Aorta (tissue), 5 donors: ENCODE measurements at places on chromosomes 12 and 14. TPM values are rescaled to one million over a fixed set of nuclear protein-coding genes. Genes with fewer than 3 reads are reported as not detected.

DNA sequence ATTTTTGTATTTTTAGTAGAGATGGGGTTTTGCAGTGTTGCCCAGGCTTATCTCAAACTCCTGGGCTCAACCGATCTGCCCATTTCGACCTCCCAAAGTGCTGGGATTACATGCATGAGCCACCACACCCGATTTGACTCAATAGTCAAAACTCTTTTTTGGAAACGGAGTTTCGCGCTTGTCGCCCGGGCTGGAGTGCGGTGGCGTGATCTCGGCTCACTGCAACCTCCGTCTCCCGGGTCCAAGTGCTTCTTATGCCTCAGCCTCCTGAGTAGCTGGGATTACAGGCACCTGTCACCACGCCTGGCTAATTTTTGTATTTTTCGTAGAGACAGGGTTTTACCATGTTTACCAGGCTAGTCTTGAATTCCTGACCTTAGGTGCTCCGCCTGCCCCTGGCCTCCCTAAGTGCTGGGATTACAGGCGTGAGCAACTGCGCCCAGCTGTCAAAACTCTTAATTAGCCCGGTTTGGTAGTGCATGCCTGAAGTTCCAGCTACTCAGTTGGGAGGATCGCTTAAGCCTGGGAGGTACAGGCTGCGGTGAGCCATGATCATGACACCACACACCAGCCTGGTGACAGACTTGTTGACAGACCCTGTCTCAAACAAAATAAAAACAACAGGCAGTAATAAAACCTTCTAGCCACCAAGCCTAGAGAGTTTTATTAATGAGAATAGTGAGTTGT lies 12.4 kb downstream of the MED21 start:
- no peak overlapping the region for H3K27ac ChIP-seq
- no peaks in the 10 kb centered on the region for H3K4me1 ChIP-seq
- H3K27me3 ChIP-seq: no peaks in the 10 kb centered on the region
- DNase-seq: no peak
- H3K4me3 ChIP-seq: no peak overlapping the region

GRCh38 chr14:73460691-73461127 lies 2.4 kb upstream of the NUMB start:
- DNase-seq: no peak
- peaks cover 8% of the 10 kb centered on the region for H3K4me1 ChIP-seq
- no peak overlapping the region for H3K4me3 ChIP-seq
- H3K27ac ChIP-seq: no peak overlapping the region
- H3K27me3 ChIP-seq: no peaks in the 10 kb centered on the region

The CELA1 gene
- total RNA-seq: not detected

The BCL11B gene
- 0.58 TPM for total RNA-seq

DNA sequence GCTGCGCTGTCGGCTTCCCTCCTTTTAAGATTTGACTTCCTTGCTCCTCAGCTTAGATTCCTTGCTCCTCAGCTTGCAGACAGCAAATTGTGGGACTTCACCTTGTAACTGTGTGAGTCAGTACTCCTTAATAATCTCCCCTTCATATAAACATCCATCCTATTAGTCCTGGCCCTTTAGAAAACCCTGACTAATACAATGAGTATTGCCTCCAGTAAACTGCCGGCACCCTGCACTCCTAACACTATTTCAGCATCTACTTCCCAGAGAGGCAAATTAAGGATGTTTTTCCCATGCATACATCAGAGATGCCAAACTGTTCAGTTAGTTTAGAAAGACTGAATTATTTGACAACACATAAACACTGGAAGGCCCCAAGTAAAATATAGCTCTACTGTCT lies 611.3 kb upstream of the TMEM132C start:
- no peak overlapping the region for H3K4me3 ChIP-seq
- no peaks in the 10 kb centered on the region for H3K36me3 ChIP-seq
- no peak overlapping the region for H3K27ac ChIP-seq

- H3K4me3 ChIP-seq: no peak overlapping the region
- H3K4me1 ChIP-seq: no peaks in the 10 kb centered on the region
- H3K27me3 ChIP-seq: no peaks in the 10 kb centered on the region
- DNase-seq: no peak
- no peak overlapping the region for H3K27ac ChIP-seq
These were observed 57.0 kb downstream of the SLC6A12 start for GRCh38 chr12:156945-157344.

DNA sequence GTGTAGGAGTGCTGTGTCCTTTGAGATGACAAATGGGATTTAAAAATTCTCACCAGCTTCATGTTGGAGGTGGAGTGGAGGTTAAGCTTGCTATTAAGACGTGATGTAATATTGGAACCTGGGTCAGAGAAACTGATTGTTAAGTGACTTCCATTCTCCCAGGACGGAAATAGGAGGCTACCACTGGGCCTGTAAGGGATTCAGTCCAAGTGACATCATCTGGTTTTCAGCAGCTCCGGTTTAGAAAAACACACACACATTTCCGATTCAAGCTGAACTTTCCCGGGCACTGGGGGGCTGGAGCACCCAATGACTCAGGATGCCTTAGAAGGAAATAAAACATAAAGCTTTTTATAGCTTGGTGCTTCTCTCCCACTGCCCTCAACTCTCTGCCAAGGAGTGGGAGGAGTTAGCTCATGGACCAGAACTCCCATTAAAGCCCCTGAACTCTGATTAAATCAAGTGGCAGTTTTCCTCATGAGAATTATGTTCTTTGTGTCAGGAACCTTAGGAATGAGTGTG lies 12.4 kb downstream of the CALM1 start:
- peak overlapping the region; percentile 96 for H3K27ac ChIP-seq
- no peak overlapping the region for H3K4me3 ChIP-seq
- DNase-seq: peak; percentile 88
- peaks cover 2% of the 10 kb centered on the region for H3K36me3 ChIP-seq

DNA sequence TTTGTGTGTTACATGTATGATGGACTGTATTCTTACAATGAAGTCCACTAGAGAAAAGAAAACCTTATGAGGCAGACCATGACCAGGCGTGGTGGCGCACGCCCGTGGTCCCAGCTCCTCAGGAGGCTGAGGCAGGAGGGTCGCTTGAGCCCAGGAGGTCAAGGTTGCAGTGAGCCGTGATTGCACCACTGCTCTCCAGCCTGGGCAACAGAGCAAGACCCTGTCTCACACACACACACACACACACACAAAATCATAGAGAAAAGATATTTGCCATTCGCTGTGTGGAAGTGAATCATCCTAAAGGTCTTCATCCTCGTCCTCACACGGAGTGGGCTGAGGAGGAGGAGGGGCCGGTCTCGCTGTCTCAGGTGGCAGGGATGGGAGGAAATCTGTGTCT lies 32.3 kb downstream of the LRCOL1 start:
- no peak overlapping the region for H3K4me3 ChIP-seq
- no peaks in the 10 kb centered on the region for H3K4me1 ChIP-seq
- H3K27me3 ChIP-seq: no peaks in the 10 kb centered on the region
- no peaks in the 10 kb centered on the region for H3K36me3 ChIP-seq
- no peak overlapping the region for H3K27ac ChIP-seq

DNA sequence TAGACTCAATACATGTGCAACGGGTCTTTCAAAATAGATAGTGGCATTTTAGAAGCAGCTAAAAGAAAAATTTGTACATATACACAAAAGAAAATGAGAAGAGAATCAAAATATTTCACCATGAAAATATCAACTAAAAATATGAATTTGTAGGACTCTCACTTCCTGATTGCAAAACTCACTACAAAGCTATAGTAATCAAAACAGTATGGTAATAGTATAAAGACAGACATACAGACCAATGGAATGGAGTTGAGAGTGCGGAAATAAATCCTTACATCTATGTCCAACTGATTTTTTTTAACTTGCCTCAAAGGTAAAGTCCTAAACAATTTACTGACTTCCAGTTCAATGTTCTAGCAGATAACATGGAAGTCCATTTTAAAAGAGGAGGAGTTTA lies 13.1 kb downstream of the C2CD5 start:
- no peaks in the 10 kb centered on the region for H3K4me1 ChIP-seq
- no peak overlapping the region for H3K4me3 ChIP-seq
- DNase-seq: no peak
- no peaks in the 10 kb centered on the region for H3K27me3 ChIP-seq

GRCh38 chr12:116418551-116418950 lies 140.6 kb upstream of the MAP1LC3B2 start:
- H3K27ac ChIP-seq: no peak overlapping the region
- no peaks in the 10 kb centered on the region for H3K27me3 ChIP-seq
- H3K4me3 ChIP-seq: no peak overlapping the region

DNA sequence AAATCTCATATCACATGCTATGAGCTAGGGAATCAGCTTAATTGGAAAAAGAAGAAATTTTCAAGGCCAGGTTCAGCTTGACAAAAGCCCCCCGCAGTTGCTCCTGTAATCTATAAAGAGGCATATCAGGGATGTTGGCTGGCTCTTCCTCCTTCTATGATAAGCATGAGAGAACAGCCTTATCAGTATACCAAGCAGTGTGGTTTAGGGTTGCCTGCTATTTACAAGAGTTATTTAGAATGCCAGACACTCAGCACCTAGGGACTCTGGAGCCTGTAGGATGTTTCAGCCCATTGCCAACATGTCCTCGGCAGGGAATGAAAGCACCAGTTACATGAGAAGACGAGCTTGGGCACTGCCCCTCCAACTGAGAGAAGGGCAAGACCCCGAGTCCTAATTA lies 89.5 kb upstream of the TMPO start:
- no peaks in the 10 kb centered on the region for H3K36me3 ChIP-seq
- no peaks in the 10 kb centered on the region for H3K27me3 ChIP-seq
- H3K4me3 ChIP-seq: no peak overlapping the region
- no peak overlapping the region for H3K27ac ChIP-seq
- no peaks in the 10 kb centered on the region for H3K4me1 ChIP-seq

The IFNG gene
- total RNA-seq: not detected

GRCh38 chr14:70905301-70905700 lies 2.0 kb upstream of the PCNX1 start:
- no peaks in the 10 kb centered on the region for H3K36me3 ChIP-seq
- no peak for DNase-seq
- H3K4me1 ChIP-seq: peaks cover 10% of the 10 kb centered on the region
- H3K27me3 ChIP-seq: no peaks in the 10 kb centered on the region

- H3K27ac ChIP-seq: peak overlapping the region; percentile 66
- H3K4me1 ChIP-seq: no peaks in the 10 kb centered on the region
- DNase-seq: peak; percentile 62
- H3K36me3 ChIP-seq: no peaks in the 10 kb centered on the region
- H3K27me3 ChIP-seq: no peaks in the 10 kb centered on the region
- H3K4me3 ChIP-seq: no peak overlapping the region
These were observed 52.5 kb upstream of the RIN3 start for GRCh38 chr14:92460916-92461579.

DNA sequence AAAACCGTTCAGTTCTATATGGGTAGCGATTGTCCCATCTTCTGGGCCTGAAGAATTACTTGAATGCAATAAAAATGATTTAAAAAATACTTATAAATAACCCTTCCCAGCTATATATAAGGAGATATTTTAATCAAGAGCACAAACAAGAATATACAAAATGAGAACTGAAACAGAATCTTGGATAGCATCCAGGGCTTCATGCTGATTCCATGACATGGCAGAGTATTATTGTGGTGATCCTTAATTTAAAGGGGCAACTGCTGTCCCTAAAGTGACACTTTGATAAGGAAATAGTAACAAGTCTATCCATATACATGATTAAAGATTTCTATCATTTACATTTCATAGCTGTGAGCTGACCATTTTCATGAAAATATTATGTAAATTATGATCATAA lies 18.8 kb downstream of the WBP11 start:
- H3K4me1 ChIP-seq: peaks cover 2% of the 10 kb centered on the region
- no peak overlapping the region for H3K4me3 ChIP-seq
- no peak overlapping the region for H3K27ac ChIP-seq
- no peaks in the 10 kb centered on the region for H3K27me3 ChIP-seq
- no peak for DNase-seq

DNA sequence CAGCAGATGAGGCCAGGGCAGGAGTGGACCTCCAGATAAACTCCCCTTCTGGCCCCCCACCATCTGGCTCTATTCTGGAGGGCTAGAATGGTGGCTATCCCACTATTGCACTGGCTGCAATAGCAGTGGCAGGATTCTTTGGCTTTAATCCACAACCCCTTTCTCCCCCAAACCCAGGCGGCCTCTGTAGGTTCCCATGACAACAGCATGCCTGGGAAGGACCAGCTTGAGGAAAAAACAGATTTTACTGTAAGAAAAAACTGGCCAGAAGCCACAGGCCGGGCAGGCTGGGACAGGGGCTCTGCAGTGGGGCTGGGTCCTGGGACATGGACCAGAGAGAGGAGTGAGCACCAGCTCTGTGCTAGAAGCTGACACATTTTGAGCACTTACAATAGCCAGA lies 13.6 kb upstream of the ACVR1B start:
- H3K36me3 ChIP-seq: no peaks in the 10 kb centered on the region
- DNase-seq: no peak
- H3K27me3 ChIP-seq: no peaks in the 10 kb centered on the region

- no peaks in the 10 kb centered on the region for H3K36me3 ChIP-seq
- H3K27ac ChIP-seq: no peak overlapping the region
- no peak for DNase-seq
These were observed 72.0 kb downstream of the NUMB start for GRCh38 chr14:73386342-73386741.

The FGD4 gene
- total RNA-seq: 46.9 TPM

- DNase-seq: no peak
- H3K27ac ChIP-seq: no peak overlapping the region
- H3K4me3 ChIP-seq: no peak overlapping the region
These were observed 286.6 kb downstream of the FBXL14 start for GRCh38 chr12:1307796-1308195.

GRCh38 chr12:115190010-115190770 lies 506.2 kb upstream of the TBX3 start:
- H3K36me3 ChIP-seq: no peaks in the 10 kb centered on the region
- no peaks in the 10 kb centered on the region for H3K4me1 ChIP-seq
- H3K27me3 ChIP-seq: no peaks in the 10 kb centered on the region

DNA sequence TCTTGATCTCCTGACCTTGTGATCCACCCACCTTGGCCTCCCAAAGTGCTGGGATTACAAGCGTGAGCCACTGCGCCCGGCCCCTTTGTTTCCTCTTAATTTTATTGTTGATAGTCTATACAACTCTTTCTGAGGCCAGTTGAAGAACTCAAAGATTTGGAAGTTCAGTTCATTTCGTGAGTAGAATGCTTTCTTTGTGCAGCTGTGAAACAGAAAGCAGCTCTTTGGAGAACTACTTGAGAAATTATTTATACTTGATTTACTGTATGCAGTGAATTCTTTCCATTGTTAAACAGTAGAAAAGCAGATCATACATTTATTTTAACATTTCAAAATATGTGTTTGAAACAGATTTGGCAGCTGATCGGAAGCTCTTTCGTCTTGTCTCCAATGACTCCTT lies 69.3 kb downstream of the PCNX1 start:
- H3K27ac ChIP-seq: no peak overlapping the region
- DNase-seq: no peak
- no peaks in the 10 kb centered on the region for H3K27me3 ChIP-seq
